ENCODE measurements at places on chromosomes 3 and 15.

DNA sequence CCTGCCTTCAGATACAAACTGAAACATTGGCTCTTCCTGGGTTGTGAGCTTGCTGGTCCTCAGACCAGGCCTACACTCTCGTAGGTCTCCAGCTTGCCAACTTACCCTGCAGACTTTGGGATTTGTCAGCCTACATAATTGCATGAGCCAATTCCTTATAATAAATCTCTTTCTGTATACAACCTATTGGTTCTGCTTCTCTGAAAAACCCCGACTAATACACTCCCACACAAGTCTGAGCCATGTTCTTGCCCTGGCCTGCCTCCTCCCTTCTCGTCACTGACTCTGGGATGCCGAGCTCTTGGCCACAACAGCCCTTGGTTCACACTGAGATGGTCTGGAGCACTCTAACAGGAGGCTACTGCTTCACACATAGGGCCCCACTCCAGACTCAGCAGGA, 9.5 kb downstream of the CYP19A1 start:
- DNase-seq = no peak

GRCh38 chr15:100123611-100124010, 218.2 kb downstream of the ADAMTS17 start:
- no peak for DNase-seq

- no peak for DNase-seq
Observed at GRCh38 chr15:39625856-39626255, 45.0 kb downstream of the THBS1 start.

DNA sequence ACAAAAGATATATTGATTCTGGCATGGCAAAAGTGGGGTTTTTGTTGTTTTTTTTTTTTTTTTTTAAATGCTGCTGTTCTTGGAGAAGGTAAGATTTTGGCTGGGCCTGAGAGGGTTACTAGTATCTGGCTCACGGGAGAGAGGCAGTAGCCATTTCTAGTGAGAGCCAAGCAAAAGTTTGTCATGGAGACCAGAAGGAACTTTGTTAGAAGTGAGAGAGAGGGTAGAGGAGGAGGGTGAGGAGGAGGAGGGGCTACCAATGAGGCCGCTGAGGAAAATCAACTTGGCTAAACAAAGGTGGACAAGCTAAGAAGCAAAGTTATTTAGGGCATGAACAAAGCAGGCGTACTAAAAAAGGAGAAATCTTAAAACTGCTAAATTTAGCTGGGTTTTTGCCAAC, 48.9 kb upstream of the STRIT1 start:
- no peak for DNase-seq

DNA sequence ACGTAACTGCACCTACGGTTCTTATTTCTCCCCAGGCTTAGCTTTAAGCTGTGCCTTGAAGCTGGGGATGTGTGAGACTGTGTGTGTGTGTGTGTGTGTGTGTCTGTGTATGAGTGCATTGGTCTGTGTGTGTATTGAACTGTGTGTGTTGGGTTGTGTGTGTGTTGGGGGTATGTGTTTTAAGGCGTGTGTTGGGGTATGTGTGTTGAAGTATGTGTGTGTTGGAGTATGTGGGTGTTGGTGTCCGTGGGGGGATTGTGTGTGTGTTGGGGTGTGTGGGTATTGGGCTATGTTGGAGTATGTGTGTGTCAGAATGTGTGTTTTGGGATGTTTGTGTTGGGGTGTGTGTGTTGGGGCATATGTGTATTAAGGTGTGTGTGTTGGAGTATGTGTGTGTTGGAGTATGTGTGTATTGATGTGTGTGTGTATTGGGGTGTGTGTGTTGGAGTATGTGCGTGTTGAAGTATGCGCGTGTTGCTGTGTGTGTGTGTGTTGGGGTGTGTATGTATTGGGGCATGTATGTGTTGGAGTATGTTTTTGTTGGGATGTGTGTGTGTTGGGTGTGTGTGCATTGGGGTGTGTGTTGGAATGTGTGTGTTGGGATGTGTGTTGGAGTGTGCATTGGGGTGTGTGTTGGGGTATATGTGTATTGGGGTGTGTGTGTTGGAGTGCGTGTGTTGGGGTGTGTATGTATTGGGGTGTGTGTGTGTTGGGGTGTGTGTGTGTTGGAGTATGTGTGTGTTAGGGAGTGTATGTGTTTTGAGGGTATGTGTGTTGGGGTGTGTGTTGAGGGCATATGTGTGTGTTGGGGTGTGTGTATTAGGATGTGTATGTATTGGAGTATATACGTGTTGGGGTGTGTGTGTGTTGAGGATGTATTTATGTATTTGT, 76.4 kb downstream of the LSM3 start:
- DNase-seq = no peak

- no peak for DNase-seq
Observed at GRCh38 chr15:91278951-91279350, 178.9 kb downstream of the SV2B start.

- DNase-seq = no peak
Observed at GRCh38 chr15:49064281-49064653, 18.0 kb upstream of the SECISBP2L start.
